ENCODE measurements at places on chromosomes 1 and 21.

- DNase-seq = peak; percentile 61
Observed at GRCh38 chr1:42753070-42753469, 13.0 kb upstream of the CLDN19 start.

- DNase-seq = no peak
Observed at GRCh38 chr1:2260917-2261316, 32.8 kb downstream of the SKI start.

DNA sequence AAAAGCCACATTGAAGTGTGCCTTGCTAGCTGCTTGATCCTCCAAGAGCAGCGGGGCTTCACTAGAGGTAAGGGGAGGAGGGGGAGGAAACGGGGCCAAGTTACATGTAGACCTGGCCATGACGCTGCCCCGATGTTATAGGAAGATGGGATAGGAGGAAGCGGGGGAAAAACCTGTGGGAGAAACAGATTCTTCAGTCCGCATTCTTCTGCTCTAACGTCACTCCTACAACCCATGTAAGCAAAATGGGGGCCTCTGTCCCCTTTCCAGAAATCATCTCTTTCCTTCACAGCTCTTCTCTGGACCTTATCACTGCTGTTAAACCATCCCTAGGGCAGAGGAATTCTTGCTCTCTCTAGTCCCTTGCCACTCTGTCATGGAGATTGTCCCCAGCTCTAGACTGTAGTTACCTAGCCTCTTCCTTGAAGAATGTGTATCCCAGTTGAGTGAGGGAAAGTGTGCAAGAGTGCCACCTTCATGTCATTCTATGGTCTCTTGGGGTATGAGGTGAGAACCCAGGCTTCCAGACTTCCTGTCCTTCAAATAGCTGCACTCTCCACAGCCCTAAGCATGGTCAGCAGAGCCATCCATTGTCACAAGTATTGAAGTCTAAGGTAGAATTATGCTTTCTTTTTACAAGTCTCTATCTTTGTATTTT lies 11.4 kb downstream of the PLEKHO1 start:
- DNase-seq = no peak

GRCh38 chr1:65764052-65764451 lies 28.6 kb upstream of the PDE4B start:
- DNase-seq = no peak

GRCh38 chr21:17758683-17759082 lies 60.5 kb downstream of the C21orf91 start:
- peak; percentile 14 for DNase-seq

DNA sequence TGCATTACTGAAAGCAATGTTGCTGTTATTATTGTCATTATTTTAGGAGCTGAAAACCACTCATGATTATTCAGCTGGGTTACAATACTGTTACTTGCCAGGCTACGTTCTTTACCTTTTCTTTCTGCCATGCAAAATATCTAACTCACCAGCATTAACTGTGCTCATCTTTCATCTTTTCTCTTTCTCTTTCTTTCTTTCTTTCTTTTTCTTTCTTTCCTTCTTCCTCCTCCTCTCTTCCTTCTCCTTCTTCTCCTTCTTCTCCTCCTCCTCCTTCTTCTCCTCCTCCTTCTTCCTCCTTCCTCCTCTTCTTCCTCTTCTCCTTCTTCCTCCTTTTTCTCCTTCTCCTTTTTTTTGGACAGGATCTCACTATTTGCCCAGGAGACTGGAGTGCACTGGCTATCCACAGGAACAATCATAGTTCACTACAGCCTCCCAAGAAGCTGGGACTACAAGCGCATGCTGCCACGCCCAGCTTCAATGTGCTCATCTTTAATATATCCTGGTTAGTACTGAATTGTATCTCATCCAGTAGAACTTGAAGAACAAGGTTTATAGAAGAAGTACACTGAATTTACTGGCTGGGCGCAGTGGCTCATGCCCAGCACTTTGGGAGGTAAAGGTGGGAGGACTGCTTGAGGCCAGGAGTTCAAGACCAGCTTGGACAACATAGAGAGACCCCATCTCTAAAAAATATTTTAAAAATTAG lies 6.9 kb upstream of the ZMYM4 start:
- no peak for DNase-seq

- DNase-seq = no peak
Observed at GRCh38 chr1:239742416-239743109, 349.1 kb upstream of the FMN2 start.
